ENCODE measurements at places on chromosomes 7 and 10.

- DNase-seq = peak; percentile 55
Measured at GRCh38 chr7:24757353-24758275, at the start of gene GSDME. Gene GSDME, minus strand, starts transcription at chr7:24757464. Its CDS starts 7,690 bp downstream, at chr7:24749774.

GRCh38 chr7:139720705-139721231 is 57.0 kb downstream of the HIPK2 start:
- no peak for DNase-seq

DNA sequence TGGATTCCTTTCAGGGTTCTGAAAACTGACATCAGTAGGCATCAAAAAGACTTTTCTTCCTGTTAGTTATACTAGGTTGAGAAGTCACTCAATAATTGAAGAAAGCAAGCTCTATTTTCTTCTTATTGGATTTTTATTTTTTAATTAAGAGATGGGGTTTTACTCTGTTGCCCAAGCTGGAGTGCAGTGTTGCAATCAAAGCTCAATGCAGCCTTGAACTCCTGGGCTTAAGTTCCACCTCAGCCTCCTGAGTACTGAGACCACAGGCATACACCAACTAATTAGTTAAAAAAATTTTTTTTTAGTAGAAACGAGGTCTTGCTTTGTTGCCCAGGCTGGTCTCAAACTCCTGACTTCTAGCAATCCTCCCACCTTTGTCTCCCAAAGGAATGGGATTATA is 28.0 kb downstream of the PIP4K2A start:
- no peak for DNase-seq

DNA sequence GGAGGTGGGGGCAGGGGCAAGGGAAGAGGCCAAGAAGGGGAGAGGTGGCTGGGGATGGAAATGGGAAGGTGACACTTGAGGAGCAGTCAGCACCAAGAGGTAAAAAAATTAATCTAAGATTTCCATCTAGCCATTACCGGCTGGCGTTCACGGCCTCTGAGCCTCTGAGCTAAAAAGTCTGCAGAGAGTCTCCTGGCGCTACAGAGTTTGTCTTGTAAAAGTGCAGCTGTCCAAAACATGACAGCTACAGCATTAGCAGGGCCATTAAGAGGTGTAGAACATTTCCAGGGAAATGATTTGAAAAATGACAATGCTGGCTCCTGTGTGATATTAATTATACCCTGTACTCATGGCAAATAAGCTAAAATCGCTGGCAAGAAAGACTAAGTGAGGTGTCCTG is 167.6 kb downstream of the LRMDA start:
- no peak for DNase-seq

DNA sequence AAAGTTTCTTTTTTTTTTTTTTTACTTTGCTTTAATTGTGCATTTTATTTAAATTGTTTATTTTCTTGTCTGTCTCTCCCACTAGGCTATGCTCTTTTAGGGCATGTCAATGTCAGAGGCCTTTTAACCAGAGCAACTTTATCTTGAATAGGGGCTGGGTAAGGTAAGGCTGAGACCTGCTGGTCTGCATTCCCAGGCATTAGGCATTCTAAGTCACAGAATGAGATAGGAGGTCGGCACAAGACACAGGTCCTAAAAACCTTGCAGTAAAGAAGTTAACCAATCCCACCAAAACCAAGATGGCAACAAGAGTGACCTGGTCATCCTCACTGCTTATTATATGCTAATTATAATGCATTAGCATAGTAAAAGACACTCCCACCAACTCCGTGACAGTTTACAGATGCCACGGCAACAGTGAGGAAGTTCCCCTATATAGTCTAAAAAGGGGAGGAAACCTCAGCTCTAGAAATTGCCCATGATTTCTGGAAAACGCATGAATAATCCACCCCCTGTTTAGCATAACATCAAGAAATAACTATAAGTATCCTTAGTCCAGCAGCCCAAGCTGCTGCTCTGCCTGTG is 47.0 kb upstream of the FRMD4A start:
- no peak for DNase-seq

- no peak for DNase-seq
Measured at GRCh38 chr7:64516451-64516850, 46.4 kb downstream of the ZNF680 start.

DNA sequence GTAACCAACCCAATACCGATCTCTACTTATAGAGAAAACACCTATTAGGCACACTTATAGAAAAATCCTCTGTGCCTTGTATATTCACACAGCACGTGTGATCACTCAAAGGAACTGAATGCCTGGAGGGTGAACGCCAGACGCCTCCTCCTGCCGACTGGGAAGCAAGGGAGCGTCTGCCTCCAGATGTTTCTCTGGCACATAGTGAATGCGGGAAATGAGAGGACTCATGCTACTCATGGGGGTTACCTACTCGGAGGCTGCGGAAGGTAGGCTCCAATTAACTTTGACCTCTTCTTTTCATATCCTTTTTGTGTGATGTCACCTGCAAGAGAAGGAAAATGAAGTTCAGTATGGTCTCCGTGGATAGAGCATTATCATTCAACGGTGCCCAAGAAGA is 203.3 kb downstream of the DIP2C start:
- no peak for DNase-seq

- DNase-seq = no peak
Measured at GRCh38 chr7:37765421-37765829, 81.9 kb downstream of the GPR141 start.

DNA sequence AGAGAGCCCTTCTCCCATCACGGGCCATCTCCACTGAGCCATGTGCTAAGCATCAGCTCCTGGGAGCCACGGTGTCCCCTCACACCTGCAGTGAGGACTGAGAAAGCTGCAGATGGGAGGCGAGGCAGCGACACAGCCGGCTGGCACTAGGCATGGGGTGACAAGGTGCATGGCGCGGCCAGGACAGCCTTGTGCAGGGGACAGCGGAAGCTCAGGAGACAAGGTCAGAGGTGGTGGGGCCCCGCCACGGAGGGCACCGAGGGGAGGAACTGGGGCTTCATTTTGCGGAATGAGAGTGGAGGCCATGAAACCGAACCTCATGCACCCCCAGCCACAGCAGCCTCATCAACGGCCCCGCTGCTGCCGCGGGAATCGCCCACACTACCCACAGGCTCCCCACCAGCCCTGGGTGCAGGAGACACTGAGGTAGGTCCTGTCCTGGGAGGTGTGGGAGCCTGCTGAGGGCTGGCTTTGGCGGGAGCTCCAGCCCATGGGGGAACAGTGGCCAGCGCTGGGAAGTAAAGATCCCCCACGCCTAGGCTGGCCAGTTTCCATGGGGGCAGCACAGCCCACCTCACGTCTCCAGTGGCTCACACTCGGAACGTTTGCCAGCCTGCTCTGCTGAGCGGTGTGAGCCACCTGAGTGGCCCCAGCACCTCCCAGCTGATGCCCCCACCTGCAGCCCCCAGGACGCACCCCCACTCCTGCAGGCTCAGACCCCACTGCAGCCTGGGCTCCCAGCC is 71.2 kb upstream of the INSIG1 start:
- no peak for DNase-seq

DNA sequence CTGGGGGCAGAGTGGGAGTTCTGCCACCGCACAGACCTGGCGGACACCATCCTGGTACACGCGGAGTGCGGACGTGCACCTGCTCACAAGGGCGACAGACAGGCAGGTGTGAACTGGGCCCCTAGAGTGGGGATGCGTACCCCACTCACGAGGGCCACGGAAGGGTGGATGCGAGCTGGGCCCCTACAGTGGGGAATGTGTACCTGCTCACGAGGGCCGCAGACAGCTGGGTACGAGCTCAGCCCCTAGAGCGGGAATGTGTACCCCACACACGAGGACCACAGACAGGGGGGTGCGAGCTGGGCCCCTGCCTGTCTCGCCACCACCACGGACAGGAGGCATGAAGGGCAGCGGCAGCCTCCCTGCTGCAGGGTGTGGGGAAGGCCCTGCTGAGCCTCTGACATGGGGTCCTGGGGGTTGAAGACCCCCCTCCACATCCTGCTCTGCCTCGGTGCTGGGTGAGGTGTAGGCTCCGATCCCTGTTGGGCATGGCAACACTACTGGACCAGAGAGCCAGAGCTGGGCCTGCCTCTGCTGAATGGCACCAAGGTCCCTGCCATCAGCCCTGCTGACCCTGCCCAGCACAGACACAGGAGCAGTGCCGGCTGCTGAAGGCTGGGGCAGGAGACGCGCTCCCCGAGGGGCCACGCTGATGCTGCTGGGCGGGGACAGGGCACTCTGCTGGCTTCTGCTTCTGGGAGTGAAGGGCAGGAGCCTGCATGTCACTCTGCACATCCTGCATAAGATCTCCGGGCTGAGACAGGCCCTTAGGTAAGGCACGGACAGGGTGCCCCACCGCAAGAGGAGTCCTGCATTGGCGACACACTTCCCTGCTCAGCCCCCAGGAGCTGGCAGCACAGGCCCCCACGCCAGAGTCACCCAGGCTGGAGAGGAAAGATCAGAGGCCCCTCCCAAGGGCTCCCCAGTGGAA is 259.2 kb downstream of the MAD1L1 start:
- no peak for DNase-seq

- no peak for DNase-seq
Measured at GRCh38 chr7:141402277-141402996, 148.8 kb upstream of the AGK start.

DNA sequence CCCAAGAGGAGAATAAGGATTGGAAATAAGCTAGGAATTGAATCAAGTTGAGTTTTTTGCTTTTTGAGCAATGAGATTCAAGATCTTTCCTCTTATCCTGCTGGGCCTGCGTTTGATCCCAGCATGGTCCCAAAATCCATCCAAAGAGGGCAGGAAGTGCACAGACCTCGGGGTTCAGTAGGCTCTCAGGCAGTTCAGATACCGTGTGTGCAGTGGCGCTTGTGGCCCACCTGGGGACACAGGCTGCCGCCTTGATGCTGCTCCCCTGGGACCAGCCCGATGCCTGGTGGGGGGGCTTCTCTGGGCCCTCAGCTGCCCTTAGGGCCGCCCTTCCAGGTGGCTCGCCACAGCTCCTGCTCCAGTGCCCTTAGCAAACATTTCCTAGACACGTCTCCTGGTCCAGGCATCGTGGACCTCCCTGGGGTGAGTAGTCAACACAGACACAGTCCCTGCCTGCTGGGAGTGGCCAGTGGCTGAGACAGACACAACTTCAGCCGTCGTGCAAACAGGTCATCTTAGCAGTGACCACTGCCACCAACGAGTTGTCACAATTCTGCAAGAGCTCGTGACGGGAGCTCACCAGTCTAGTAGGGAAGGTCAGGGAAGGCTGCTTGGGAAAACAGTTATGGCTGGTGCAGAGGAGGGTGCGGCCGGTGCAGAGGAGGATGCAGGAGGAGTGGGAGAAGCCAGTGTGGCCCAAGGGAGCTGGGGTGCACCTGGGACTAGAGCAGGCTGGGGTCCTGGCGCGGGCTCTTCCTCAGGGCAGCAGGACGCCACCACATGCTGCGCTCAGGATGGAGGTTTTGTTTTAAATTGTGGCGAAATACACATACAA is 21.7 kb upstream of the JAKMIP3 start:
- no peak for DNase-seq

GRCh38 chr7:157168571-157168970 is 29.8 kb downstream of the UBE3C start:
- DNase-seq = peak; percentile 49

DNA sequence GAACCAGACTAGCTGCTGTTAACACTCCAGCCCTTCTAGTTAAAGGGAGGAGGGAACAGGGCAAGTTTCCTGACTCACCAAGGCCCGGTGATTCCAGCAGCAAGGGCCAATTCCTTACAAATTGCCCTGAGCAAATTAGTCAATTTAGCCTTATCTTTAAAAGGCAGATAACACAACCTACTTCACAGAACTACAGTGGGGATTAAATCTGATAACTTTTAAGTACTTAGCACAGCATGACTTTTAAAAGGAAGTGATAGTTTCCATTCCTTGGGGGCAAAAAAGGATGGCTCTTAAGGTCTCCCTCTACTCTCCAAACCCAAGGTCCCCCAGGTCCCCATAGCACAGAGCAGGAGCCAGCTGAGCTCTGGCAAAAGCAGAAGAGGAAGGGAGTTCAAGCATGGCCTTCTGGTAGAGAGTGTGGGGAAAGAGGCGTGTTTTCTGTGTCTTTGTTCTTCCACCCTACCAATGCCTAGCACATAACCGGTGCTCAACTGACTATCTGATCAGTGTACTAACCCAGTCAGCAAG is 4.0 kb downstream of the CDCA7L start:
- no peak for DNase-seq

DNA sequence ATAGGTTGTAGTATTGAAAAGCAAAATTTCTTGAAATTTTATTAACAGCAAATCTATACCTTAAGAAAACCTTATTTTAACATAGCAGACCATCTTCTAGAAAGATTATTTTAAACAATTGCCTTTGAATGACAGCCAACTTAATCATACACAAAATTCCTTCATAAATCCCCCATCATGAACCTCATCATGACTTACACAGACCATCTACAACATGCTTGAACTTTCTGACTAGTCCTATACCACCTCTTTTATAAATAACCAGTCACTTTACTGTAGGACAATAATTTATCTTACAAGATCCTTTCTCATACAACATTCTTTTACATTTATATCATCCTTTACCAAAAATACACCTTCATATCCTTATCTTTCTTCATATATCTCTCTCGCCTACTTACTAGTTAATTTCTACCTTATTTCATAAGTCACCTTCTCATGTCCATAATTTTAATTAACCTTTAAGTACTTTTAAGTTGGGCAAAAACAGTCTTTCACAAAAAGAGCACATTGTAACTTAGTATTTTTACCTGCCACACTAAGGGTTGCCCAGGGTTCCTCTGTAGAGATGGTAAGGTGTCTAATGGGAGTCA is 16.6 kb upstream of the PTN start:
- DNase-seq = no peak
